ENCODE measurements at places on chromosomes 12 and 14.

GRCh38 chr14:65042731-65043372 is 56.2 kb downstream of the FNTB start:
- no peak for DNase-seq

DNA sequence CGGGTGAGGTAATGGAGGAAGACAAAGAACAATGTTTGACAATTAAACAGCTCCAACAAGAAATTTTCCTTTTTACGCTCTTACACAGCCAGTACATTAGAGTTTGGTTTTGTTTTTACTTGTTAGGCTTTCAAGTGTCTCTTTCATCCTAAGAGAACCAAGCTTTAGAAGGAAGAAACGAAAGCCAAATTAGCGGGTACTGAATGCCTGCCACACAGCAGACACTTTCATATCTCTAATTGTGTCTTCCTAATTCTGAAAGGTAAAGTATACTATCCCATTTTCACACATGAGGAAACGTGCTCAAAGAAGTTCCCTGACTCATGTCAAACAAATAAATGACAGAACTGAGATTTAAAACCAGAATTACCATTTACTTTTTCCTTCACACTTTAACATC is 65.0 kb downstream of the CDK17 start:
- no peak for DNase-seq

- no peak for DNase-seq
These were observed 4.4 kb upstream of the EIF5 start for GRCh38 chr14:103329401-103330347.

GRCh38 chr12:15631007-15631715 is 158.0 kb downstream of the EPS8 start:
- no peak for DNase-seq

GRCh38 chr12:50960130-50960529 is 7.8 kb downstream of the HIGD1C start:
- no peak for DNase-seq

- no peak for DNase-seq
These were observed 1753.6 kb upstream of the SEL1L start for GRCh38 chr14:83287300-83287699.

DNA sequence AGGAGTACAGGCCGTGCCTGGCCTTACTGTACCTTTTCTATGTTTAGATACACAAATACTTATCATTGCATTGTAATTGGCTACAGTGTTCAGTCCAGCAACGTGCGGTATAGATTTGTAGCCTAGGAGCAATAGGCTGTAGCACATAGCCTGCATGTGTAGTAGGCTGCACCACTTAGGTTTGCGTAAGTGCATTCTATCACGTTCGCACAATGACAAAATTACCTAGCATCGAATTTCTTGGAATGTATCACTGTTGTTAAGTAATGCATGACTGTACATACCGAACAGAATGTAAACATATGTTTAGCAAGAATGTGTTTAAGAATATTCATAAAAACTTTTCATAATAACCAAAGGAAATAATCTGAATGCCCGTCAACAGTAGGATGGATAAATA is 31.9 kb downstream of the VRTN start:
- DNase-seq = no peak

Measured in stimulated activated CD8-positive, alpha-beta memory T cell treated with anti-CD3 and anti-CD28 coated beads, Interleukin-15, amount 100 ng/mL, for 24 hours (primary cell).